Activated T-helper 1 cell treated with anti-CD3 and anti-CD28 coated beads, Interleukin-2, amount 50 U/mL, for 16 hours (primary cell): ENCODE measurements at places on chromosomes 2 and 18.

GRCh38 chr2:127326289-127326945 is 32.5 kb upstream of the ERCC3 start:
- no peak for DNase-seq

GRCh38 chr2:28280619-28281018 is 112.0 kb upstream of the FOSL2 start:
- no peak for DNase-seq

- DNase-seq, result no peak
Observed at GRCh38 chr18:37742436-37742835, 176.8 kb upstream of the CELF4 start.

GRCh38 chr2:237492137-237492890 is 5.3 kb downstream of the MLPH start:
- no peak for DNase-seq

GRCh38 chr2:241980193-241980592 is 110.7 kb downstream of the RTP5 start:
- DNase-seq, result no peak

DNA sequence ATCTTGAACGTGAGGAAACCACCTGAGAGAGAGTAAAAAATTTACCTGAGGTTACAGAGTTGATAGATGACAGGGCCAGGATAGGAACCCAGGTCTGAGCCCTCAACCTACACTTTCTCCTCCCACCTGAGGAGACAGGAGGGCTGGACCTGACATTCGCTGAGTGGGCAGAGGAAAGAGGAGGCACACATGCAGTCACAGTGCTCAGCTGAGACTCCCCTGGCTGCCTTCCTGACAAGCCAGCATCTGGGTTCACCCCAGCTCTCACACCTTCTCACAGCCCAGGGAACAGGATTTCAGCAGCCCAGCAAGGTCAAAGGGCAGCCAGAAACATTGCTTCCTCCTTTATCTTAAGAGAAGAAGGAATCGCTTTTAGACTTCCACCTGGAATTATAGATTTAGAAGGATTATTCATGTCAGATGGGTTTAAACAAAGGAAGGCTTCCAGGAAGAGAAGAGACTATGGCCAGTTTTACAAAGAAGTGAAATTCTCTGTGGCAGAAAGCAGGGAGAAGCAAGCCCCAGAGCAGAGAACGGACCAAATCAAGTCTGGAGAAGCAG is 18.1 kb upstream of the PKDCC start:
- no peak for DNase-seq

- DNase-seq, result no peak
Observed at GRCh38 chr2:23658466-23658942, 268.4 kb downstream of the ATAD2B start.

DNA sequence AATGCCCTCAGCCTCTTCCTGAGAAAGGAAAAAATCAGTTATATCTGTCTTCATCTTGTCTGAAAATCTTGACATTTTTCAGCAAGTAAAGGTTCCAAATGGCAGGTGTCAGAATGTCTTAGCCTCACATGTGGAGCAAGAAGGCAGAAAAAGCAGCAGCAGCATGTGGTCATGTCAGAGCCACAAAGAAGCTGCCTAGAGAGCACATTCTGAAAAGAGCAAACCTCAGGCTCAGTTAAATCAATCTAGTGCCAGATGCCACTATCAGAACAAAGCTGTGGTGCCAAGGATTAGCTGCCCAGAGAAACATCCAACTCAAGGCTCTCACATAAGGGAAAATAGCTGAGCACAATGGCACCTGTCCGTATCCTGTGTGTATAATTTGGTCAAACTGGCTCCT is 105.9 kb downstream of the SRBD1 start:
- no peak for DNase-seq

DNA sequence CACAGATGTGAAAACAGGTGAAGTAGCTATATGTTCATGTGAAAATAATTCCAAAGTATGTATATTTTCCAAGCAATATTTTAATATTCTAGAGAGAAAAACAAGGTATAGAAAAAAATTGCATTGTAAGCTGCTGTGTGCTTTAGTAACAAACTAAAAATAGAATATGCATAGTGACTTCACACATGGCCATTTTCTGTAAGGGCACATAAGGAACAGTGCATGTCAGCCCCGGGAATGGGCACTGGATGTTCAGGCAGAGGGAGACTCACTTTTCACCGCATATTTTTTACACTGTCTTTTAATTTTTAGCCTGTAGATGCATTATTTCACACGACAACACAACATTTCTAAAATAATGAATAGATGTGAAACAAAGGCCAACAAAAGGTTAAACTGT is 46.0 kb downstream of the CMPK2 start:
- DNase-seq, result no peak

- DNase-seq, result no peak
Observed at GRCh38 chr2:223735659-223736244, 101.6 kb downstream of the AP1S3 start.

DNA sequence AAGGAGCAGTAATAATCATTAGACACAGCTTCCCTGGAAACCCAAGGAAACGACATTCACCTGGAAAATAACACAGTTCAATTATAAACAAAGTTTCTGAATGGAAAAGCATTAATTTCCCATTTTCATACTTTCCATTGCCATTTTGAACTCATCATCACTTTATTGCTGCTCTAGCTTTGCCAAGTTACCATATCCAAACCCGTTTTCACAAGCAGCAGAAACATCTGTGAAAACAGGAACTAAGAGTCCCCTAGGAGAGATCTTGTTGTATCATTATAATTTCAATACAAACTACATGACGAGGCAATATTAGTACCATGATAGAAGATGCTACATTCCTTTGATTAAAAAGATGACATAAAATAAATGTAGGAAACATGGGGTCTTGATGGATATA is 597.0 kb upstream of the NRXN1 start:
- no peak for DNase-seq

DNA sequence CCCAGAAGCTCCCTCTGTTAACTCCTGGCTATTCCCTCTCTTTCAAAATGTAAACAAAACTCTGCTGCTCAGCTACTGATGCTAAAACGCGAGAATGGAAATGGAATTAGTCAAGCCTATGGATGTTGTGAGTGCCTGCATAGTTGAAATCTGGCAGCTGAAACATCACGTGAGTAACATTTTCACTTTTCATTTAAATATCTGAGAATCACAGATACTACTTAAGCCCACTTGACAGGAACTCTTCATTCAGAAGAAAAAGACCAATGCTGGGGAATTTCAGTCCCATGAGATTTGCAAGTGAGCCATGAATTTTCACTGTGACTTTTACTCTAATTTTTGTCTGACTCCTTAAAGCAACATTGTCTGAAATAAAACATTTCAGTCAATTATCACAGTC is 215.3 kb upstream of the SESTD1 start:
- no peak for DNase-seq

- no peak for DNase-seq
Observed at GRCh38 chr18:76490670-76491472, 4.2 kb downstream of the ZNF516 start.

- DNase-seq, result peak; percentile 26
Observed at GRCh38 chr2:231709636-231709980, 1.3 kb downstream of the PTMA start.

- DNase-seq, result no peak
Observed at GRCh38 chr2:85600951-85601770, 1.3 kb downstream of the TMEM150A start.

DNA sequence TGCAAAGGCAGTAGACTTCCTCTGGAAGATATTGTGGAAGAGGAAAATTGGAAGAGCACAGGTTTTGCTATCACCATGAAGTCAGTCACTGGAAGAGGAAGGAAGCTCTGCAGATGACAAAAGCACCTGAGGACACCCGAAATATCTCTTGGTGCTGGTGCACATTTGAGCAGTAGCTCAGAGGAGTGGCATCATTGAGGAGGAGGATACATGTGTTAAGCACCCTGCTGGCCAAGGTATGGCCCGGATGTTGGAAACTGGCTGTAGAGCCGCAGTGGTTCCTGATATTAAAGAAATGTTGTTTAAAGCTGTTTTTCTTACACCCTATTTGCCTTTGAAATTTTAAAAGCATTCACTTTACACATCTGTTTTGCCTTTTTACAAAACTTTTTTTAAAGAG is 32.7 kb upstream of the SCYGR2 start:
- no peak for DNase-seq

GRCh38 chr2:199811346-199811745 is 39.6 kb downstream of the FTCDNL1 start:
- DNase-seq, result no peak

DNA sequence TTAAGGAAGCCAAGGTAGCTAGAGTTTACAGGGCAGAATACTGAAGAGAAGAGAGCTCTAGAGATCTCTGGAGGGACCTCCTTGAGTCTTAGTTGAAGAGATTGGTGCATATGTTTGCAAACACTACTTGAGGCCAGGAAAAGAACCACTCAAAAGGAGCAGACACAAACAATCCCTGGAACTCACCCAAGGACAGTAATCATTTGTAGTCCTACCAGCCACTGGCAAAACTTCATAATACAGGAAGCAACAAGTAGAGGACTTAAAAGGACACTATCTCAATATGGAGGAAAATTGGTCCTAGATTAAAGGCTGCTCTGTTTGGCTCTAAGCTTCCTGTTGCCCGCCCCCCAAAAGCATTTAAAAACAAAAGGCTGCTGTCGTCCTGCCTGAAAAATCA is 46.9 kb upstream of the UBXN4 start:
- no peak for DNase-seq

GRCh38 chr2:25078170-25079049 is 36.5 kb downstream of the EFR3B start:
- DNase-seq, result no peak

DNA sequence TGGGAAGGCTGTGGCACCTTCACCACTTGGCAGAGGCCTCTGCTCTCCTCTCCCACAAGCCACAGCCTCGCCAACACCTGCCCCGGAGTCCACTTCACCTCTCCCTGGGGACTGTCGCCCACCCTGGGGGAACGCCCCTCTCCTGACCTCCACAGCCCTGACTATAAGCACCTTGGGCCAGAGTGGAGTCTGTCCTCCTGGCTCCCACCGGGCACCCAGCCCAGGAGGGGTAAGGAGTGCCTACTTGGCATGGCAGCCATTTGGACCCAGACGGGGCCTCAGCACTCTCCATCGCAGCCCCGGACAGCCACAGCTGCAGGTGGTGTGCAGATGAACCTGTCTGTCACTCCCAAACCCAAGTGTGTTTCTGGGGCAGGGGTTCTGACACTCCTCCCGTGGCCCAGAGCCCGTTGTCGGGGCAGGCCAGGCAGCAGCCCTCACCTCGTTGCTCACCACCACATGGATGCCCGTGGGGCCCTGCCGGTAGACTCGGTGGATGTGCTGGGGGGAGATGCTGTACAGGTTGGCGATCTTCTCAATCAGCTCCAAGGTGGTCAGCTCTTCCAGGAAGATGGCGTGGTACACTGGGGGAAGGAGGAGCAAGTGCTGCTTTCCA is 53.5 kb downstream of the TFCP2L1 start:
- DNase-seq, result no peak

- DNase-seq, result no peak
Observed at GRCh38 chr2:200404615-200405014, 98.1 kb downstream of the SPATS2L start.

DNA sequence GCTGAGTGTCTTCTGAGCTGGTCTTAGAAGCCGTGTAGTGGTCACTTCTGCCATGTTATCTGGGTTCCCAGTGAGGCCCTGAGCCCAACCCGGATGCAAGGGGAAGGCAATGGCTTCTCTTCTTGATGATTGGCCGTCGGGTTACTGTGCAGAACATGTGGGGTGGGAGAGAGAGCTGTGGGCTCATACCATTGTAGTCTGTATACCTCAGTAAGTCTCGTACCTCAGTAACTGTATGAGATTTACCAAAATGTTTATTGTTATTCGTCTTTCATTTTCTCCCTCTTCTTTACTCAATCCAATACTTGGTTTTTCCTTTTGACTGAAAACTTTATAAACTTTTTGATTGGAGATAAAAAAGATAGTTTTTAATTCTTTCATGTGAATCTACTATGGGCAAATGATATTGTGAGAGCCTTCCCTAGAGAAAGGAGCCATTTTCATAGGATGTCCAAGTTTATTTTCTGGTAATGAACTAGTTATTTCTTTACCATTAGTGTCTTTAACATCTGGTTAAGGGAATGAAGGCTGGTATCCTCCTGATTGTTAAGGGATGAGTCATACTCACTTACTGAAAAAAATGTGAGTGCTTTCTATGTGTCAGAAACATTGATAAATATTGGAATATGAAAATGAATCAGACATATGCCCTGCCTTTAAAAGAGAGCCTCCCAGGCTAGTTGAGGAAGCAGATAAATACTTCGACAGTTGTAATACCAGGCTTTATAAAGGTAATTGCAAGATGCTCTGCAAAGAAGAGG is 129.9 kb downstream of the PRPF40A start:
- no peak for DNase-seq

- no peak for DNase-seq
Observed at GRCh38 chr2:24015562-24016375, 5.9 kb downstream of the MFSD2B start.

DNA sequence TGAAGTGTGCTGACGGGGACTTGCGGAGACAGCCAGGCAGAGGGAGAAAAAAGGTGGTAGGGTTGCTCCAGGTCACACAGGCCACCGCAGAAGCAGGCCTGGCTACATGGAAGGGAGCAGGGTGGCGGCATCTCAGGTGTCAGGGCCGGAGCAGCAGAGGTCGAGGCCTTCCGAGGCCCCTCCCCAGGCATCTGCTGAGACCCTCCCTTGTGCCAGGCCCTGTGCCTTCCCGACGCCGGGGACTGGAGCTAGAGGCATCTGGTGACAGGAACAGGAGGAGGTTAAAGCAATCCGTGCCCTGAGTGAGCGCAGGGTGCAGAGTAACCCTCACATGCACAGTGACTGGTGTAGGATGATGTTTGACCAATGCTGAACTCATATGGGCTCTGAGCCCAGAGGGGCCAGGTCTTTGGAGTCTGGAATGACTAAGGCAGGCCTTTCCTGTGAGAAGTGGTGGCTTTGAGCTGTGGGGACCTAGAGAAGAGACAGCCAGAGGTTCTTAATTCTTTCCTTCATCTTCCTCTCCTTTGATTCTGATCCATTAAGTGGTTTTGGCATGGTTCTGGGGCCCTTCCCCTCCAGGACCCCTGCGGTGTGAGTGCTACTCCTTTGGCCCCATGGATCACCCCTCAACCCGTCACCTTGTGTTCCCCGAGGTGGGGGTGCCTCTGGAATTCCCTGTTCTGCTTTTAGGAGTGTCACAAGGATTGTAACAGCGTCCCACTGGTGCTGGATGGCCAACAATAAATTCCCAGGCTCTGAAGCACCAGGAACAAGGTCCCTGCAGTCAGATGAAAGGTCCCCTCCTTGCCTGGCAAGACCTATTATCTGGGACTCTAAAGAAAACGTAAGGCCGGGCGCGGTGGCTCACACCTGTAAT is 72.1 kb downstream of the KLHL29 start:
- no peak for DNase-seq

DNA sequence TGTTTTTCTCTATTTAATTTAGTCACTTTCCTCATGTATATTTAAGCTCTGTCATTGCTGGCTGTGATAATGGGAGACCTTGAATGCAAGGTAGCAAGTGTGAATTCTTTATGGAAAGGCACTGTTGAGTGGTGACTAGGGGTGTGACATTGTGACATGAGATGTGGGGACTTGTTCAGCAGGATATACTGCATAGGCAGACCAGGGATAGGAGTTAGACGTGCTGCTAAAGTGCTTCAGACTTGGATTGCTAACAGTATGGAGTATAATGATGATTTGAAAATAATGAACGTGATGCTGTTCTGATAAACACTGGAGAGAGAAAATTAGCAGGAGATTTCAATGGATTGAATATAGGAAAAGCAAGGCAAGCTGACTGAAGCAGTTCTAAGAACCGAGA is 135.1 kb downstream of the NCOA1 start:
- no peak for DNase-seq

GRCh38 chr18:8367217-8367988 is 241.8 kb upstream of the RAB12 start:
- no peak for DNase-seq
